ENCODE measurements at places on chromosomes 7 and 10.
A peak's percentile ranks its signal among the peaks of the same experiment; 100 is the strongest.

DNA sequence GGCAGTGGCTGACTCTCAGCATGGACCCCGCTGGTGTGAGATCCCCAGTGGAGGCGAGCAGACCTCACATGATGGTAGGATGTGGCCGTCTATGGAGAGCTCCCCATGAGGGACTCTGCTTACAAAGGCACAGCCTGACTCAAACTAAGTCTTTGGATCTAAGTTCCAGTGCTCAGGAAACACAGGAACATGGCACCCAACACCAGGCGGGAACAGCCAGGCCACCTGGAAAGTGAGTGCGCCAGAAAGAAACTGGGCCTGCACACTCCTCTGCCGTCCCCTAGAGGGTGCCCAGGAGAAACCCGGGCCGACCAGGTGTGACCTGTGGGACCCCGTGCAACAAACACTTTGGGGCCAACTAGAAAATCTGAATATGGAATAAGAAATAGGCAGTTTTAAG is 10.0 kb downstream of the PITRM1 start:
- no peak for DNase-seq

DNA sequence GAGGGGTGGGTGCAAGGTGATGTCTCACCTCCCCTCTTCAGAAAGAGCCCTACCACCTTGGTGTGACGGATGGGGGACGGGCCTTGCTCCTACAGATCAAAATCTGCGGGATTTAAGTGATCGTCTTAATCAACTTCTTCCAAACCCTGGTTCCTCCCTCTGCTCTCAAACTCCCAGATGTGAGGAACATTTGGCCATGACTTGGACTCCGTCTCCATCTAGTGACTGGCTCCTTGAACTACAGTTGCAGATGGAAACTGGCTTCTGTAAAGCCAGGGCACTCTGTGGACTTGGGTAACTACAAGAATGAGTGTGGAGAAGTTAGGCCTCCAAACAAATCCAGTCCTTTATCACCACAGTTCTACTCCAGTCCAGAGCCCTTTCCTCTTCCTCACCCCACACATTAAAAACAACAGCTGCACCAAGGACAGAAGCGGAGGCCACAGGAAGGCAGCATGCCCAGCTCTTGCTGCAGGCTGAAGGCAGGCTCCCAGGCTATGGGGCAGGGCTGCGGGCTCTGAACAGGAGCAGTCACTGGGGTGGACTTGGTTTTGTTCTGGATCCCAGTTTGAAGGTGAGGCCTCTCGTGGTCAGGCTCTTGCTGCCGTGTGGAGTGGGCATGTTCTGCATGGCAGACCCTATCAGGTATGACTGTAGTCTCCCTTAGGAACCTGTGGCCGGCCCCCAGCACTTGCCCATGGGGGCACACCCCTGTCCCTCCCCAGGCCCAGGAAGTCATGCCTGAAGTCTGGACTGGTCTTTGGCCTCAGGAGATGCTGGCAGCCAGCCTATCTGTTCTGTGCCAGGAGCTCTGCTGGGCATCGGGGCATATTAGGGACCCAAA is 79.4 kb downstream of the VWC2 start:
- no peak for DNase-seq

GRCh38 chr10:132308587-132309470 is 1.1 kb upstream of the STK32C start:
- peak; percentile 78 for DNase-seq

DNA sequence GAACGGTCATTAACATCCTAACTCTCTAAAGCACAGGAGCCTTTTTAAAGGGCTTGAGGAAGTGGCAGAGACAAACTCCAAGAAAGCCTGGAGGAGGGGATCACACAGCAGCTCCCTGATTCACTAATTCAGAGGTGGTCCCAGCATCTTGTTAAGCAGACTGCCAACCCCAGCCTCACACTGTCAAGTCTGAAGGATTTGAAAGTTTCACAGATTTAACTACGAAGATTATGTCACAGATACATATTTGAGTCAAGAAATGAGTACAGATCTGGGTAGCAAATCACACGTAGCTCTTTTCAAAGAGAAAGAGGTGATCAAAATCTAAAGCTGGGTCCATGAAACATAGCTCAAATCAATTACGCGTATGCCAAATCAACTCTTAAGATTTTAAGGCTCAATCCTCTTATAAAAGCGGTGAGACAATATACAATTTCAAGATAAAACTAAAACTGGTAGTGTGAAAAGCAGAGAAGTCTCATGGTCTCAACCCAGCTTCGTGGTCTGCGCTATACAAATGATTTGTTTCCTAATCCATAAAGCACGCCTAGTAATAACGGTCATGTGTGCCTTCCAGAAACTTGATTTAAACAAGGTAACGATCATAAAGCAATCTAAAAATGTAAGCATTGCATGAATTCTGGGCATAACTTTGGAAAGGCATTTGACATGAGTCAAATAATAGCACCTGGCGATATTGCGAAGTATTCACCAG is 229.9 kb upstream of the MKLN1 start:
- DNase-seq = no peak

- peak; percentile 83 for DNase-seq
Observed at GRCh38 chr10:78552261-78552811, 516.4 kb upstream of the ZMIZ1 start.

DNA sequence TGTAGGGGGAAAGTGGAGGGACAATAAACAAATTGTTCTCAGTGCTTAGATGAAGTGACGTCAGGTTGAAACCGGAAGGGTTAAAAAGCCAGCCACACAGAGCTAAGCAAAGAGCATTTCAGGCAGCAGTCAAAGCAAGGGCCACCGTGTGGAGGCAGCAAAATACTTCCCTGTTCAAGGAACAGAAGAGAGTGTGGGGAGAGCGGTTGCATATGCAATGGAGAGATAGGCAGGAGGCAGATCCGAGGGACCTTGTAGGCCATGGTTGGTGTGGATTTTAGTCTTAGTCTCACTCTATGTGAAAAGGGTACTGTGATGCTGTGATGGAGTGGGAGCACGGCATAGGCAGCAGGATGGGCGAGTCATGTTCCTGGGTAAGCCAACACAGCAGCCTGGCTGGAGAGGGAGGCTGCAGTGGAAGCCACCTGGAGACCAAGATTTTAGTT is 3.8 kb upstream of the STN1 start:
- no peak for DNase-seq

DNA sequence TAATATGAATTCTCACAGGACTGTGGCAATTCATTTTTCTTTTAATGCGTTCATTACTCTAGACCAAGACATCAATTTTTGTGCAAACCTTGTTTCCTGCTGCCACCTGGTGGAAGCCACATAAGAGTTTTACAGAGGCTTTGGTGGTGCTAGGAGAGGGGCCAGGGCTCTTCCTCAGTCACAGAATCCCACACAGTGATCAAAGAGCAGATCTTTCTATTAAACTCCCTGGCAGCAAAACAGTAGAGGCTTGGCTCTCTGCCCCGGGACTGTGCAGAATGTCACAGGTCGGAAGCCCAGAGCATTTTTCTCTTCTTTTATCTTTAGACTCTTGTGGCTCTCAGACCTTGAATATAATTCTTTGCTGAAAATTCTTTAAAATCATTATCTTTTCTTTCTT is 506.4 kb upstream of the C7orf33 start:
- DNase-seq = no peak

GRCh38 chr10:110762109-110762848 is 109.4 kb upstream of the PDCD4 start:
- DNase-seq = no peak

- no peak for DNase-seq
Observed at GRCh38 chr10:58813573-58813972, 300.9 kb downstream of the BICC1 start.

DNA sequence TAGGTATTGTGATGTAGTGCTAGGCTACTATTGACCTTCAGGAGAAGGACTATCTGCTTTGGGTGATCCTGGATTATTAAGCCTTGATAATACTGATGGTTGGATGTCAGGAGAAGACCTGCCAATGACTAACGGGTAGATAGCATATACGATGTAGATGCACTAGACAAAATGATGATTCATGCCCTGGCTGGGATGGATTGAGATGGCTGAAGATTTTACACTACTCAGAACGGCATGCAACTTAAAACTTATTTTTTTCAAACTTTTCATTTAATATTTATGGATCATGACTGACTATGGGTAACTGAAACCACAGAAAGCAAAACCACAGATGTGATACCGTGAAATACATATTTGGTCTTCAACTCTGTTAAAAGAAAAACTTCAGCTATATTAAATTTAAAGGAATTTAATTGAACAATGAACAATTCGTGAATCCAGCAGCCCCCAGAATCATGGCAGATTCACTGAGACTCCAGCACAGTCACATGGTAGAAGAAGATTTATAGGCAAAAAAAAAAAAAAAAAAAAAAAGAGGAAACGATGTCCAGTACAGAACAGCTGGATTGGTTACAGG is 124.6 kb upstream of the CDK13 start:
- DNase-seq = no peak

DNA sequence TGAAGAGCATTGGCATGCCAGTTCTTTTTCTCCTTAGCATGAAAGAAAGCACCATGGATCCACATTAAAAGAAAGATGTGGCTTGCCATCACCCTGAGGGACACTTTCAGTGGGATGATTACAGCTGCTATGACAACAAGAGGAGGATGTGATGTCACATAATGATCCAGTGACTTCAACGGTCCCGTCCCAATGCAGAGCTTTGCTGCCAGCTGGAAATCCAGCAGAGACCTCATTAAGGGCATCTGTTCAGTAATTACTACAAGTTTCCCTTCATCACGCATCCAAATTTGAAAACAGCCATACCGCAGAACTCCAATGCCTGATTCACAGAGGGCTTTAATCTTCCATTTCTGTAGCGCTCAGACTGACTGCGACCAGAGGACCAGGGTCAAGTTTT is 206.6 kb downstream of the LSM5 start:
- no peak for DNase-seq

GRCh38 chr7:915291-916218 is 38.9 kb downstream of the ADAP1 start:
- DNase-seq = peak; percentile 44

DNA sequence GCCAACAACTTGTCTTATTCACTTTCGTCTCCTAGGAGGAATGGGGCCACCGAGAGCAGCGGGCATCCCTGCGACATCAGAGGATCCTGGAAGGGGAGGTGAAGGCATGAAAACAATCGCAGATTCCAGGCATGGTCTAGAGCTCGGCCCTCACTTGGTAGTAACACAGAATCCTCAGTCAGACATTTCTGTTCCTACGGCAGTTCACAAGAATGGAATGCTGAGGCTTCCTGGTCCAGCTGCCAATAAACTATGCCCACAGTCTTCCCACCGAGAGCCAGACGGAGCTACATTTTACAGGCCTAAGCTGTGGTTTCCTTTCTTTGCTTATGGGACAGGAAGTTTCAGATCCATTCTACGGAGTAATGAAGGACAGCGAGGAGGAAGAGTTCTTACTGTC is 75.8 kb downstream of the OR13A1 start:
- no peak for DNase-seq

DNA sequence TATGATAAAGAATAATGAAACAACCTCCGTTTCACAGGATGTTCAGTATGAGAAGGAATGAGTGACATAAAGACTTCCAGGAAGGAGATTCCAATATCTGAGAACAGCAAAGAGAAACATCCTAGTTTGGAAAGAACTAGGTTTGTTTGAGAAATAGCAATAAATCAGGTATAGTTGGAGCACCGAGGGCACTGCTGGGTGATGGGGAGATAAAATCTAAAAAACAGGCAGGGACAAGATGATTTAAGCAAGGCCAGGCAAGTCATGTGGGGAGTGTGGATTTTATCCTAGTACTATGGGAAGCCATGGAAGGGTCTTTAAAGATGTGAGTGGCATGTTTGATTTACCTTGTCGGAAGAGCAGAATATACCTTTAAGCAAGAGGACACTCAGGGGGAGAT is 169.7 kb downstream of the SPAG6 start:
- DNase-seq = no peak

- no peak for DNase-seq
Observed at GRCh38 chr10:117351996-117352395, 23.2 kb downstream of the PDZD8 start.

DNA sequence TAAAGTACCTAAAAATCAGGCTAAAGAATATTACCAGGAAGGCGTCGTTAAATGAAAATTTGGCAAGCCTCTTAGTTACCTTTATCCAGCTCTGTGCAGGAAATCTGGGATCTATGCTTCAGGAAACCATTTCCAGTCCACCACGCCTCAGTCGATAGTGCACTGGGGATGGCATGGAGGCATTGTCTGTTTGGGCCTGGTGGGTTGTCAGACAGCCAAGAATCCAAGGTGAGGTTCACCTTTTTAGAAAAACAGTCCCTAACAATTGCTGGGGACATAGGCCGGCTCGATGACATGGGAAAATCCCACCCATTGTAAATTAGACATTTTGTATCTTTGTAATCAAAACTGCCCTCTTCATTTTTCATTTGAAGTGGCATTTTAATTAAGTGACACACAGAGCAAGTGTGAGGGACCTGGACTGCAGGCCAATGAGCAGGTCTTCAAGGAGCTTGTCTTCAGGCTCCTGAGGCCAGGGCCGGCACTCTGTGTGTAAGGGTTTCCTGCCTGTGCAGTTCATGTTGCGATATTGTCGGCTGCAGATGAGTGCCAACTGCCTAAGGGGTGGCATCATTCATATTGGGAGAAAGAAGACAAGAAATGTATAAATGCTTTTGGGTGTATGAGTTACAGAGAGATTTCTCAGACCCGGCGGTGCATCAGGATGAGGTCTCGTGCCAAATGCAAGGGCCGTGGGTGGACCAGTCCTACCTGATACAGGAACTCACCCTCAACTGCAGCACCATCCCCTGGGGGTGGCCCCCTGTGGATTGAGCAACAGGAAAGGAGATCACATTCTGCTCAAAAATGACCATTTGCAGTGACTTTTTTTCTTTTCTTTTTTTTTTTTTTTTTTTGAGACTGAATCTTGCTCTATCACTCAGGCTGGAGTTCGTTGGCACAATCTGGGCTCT is 80.8 kb downstream of the PTPRE start:
- DNase-seq = no peak
